ENCODE measurements at places on chromosomes 6 and 20. TPM values are rescaled to one million over a fixed set of nuclear protein-coding genes. Genes with fewer than 3 reads are reported as not detected.

The WFDC11 gene
- polyA plus RNA-seq = not detected

- no peak for DNase-seq
These were observed 44.5 kb upstream of the DSE start for GRCh38 chr6:116326181-116326671.

DNA sequence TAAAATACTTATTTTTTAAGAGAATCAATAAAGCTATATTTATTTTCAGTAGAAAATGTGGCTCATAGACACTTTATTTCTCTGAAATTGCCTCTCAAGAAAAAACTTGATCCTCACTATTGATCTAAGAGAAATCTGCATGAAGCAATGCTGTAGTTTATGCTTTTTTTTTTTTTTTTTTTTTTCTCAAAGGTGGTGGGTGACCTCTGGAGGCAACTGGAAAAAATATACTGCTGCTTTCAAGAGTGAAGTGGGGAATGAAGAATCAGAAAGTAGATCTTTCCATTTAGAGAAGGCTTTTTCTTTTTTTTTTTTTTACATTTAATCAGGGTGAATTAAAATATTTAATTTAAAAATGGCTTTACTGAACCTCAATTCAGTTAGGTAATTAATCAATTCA is 169.3 kb downstream of the SLC16A10 start:
- no peak for DNase-seq

DNA sequence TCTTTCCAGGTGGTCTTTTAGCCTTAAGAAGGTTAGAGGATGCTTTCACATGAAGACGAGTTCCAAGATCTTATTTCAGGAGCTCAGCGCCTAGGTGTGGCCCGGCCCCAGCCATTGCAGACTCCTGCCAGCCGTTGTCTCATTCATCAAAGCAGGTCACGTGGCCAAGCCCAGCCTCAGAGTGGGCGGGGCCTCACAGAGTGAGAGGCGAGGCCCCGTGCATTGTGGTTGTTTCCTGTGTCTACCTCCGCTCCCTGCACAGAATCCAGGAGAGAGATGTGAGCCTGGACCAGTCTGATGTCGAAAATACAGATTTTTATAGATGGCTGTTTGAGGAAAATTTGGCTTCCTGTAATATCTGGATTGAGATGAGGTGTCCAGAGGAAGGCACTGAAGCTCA is 49.2 kb upstream of the CST5 start:
- DNase-seq = no peak

The CCR6 gene
- not detected for polyA plus RNA-seq

- no peak for DNase-seq
These were observed 75.1 kb upstream of the ATXN1 start for GRCh38 chr6:16836144-16836981.

- DNase-seq = no peak
These were observed 10.3 kb upstream of the C6orf58 start for GRCh38 chr6:127566651-127567050.

DNA sequence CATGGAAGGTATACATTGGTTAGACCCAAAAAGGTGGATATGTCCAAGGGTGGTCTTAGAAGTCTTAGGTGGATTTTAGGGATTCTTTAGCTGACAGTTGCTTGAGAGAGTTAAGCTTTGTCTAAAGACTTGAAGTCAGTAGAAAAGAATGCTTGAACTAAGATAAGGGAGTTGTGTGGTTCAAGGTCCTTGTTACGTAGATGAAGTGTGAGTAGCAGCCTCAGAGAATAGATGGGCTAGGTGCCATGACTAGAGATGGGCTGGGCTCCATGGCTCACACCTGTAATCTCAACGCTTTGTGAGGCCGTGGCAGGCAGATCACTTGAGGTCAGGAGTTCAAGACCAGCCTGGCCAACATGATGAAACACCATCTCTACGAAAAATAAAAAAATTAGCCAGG is 1.7 kb downstream of the SHLD1 start:
- DNase-seq = no peak

The HTR1E gene
- polyA plus RNA-seq = not detected

DNA sequence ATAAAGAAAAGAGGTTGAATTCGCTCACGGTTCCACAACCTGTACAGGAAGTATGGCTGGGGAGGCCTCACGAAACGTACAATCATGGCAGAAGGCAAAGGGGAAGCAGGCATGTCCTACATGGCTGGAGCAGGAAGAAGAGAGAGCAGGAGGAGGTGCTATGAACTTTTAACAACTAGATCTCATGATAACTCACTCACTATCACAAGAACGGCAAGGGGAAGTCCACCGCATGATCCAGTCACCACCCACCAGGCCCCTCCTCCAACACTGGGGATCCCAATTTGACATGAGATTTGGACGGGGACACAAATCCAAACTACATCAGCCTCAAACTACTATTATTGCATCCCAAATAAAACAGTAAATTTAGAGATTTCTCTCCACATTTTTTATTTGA is 53.6 kb upstream of the CST7 start:
- DNase-seq = no peak

The SOX18 gene
- polyA plus RNA-seq = 1.3 TPM

DNA sequence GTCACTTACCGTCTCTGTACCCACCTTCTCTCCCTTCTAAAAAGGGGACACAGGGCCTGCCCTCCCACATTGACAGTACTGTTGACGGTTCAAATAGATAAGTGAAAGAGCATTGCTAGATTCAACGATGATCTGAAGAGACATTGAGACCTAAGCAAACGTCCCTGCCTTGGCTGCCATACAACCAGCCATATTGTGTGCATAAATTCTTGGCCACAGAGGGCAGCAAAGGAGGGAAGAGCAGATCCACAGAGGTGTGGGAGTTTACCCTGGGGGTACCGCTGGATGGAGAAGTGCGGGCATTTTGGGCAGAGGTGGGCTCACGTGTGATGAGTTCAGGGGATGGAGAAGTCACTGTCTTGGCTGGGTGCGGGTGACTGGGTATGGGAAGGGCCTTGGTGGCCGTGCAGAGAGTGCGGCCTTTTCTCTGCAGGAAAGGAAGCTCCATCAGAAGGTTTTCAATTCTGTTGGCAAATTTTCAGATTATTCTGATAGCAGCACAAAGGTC is 85.6 kb downstream of the POPDC3 start:
- DNase-seq = no peak

The VGLL2 gene
- not detected for polyA plus RNA-seq

The FAM217A gene
- not detected for polyA plus RNA-seq

- DNase-seq = no peak
These were observed 65.1 kb downstream of the PFDN4 start for GRCh38 chr20:54272901-54273488.

- DNase-seq = no peak
These were observed 106.3 kb upstream of the KCNK16 start for GRCh38 chr6:39428816-39429215.

All from A549 (cell line).